NCI-H146 (cell line): ENCODE measurements at places on chromosomes 7 and 10.
A peak's percentile ranks its signal among the peaks of the same experiment; 100 is the strongest.

GRCh38 chr7:129091484-129092002, 36.6 kb upstream of the TNPO3 start:
- DNase-seq, result peak; percentile 79

- DNase-seq, result peak; percentile 41
Observed at GRCh38 chr7:22332461-22332870, 24.5 kb downstream of the RAPGEF5 start.

DNA sequence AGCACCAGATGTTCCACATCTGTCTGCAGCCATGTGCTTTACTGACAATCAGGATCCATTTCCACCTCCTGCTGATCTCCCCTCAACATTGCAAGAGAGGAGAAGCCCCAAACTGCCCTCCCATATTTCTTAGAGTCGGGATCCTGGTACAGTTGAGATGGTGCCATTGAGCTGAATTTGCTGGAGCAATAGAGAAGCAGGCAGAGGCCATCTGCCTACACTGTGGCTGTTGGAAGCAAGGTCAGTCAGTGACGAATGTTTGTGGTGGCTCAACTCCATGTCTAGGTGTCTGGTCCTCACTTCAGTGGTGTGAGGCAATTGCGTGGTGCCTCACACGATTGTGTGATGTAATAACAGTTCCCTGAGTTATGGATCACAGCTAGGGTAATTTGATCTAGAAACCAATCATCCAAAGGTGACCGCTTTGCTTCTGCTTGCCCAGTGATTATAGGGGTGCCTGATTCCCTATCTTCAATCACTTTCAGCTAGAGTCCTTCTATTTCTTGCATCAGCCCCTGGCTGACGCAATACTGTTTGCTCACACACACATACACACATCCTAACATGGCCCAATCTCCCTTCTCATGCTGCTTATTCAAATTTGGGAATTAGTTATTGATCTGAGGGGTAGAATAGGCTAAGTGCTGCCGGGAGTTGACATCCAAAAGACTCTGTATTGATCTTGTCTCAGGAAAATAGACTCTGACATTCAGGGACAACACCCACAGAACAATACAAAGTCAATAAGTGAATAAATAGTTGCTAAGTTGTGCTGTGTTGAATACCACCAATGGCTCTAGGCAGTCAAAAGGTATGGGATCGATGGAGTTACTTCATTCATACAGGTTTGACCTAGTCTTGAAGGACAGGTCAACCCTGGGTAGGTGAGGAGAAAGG, 46.1 kb upstream of the SLC35B4 start:
- no peak for DNase-seq

- no peak for DNase-seq
Observed at GRCh38 chr7:157628456-157628855, 291.7 kb downstream of the DNAJB6 start.

- DNase-seq, result no peak
Observed at GRCh38 chr7:101717628-101718357, 88.7 kb upstream of the MYL10 start.
